ENCODE measurements at places on chromosomes 3 and 15.

GRCh38 chr3:102200560-102200959, 234.3 kb upstream of the ZPLD1 start:
- DNase-seq, result no peak

GRCh38 chr15:75921732-75922703, 18.3 kb downstream of the FBXO22 start:
- DNase-seq, result peak; percentile 45

DNA sequence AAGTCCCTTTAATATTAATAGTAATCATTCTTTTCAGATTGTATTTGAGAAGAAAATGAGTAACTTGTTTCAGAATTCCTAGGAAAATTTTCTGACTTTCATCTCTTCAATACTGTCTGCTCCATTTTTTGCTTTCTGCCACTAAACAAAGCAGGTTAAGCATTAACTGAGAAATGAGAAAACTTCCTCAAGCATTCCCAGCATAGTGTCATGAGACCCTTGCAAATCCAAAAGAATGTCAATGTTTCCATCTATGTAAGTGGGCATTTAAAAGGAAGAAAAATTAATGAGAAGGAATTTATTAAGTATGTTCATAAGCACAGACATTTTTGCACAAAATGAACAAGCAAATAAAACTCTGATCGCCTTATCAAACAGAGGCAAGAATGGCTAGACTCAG, 148.0 kb upstream of the STRIT1 start:
- no peak for DNase-seq

- DNase-seq, result no peak
Observed at GRCh38 chr15:77251662-77252061, 168.2 kb downstream of the PEAK1 start.

DNA sequence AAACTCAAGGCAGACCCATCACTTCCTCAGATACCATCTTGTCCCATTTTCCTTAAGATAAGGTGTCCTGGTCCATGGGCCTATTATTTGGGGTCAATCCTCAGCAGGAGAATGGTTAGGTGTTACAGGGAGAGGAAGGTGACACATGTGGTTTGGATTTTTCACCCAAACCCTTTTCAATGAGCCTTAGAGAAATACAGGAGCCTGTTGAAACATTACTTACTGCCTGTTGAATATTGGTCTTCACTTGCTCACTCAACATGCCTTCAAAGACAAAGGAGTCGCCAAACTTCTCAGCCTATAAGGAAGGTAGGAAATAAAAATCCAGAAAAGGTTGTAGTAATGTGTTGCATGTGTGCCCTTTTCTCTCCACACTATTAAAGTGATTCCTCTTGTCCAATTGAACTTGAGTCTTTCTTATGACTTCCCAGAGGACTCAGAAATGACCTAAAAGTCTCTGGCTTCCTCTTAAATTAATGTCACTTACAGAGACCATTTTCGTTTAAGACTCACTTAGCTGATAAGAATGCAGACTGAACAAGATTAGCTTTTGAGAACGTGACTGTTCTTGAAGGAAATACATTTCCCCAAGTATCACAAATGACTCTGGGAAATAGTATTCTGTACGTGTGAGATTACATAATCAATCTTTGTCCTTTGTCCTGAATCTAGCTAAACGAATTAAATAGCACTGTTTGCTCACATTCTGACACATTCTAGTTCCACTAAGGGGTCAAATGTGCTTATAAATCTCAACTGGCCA, 17.8 kb downstream of the SUMF1 start:
- no peak for DNase-seq

- no peak for DNase-seq
Observed at GRCh38 chr3:15496341-15496664, 25.2 kb downstream of the COLQ start.

GRCh38 chr3:138435840-138436239, 1.4 kb downstream of the ESYT3 start:
- peak; percentile 30 for DNase-seq

GRCh38 chr15:77607894-77608261, 24.8 kb downstream of the LINGO1 start:
- peak; percentile 73 for DNase-seq
